Sigmoid colon (tissue), 7 donors: ENCODE measurements at places on chromosomes 2 and 18. TPM values are rescaled to one million over a fixed set of nuclear protein-coding genes. Genes with fewer than 3 reads are reported as not detected.

PROC gene
- total RNA-seq = not detected

EPB41L5 gene
- 22.7 TPM for total RNA-seq

- no peaks in the 10 kb centered on the region for H3K36me3 ChIP-seq
- no peak overlapping the region for H3K27ac ChIP-seq
- peaks cover 6% of the 10 kb centered on the region for H3K4me1 ChIP-seq
- no peak overlapping the region for H3K4me3 ChIP-seq
- H3K27me3 ChIP-seq = no peaks in the 10 kb centered on the region
Observed at GRCh38 chr2:33482518-33482917, 6.1 kb downstream of the RASGRP3 start.

DNA sequence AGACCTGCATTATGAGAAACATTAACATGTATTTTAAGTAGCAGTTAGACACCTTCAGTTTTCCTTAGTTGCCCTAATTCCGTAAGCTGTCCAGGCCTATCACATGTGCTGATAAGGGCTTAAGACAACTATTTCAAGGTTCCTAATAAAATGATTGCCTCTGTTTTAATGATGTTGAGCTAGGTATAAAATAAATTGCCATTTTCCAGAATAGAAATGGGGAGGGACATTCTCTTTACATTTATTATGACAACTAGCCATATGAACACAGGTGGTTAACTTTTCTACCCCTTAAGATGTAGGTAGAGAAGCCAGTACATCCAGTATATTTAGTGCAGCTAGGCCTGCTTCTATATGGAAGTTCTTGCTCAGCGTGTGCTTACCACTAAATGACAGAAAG lies 65.9 kb downstream of the SOCS6 start:
- DNase-seq = no peak
- H3K4me3 ChIP-seq = no peak overlapping the region
- no peaks in the 10 kb centered on the region for H3K4me1 ChIP-seq
- no peak overlapping the region for H3K27ac ChIP-seq
- H3K27me3 ChIP-seq = no peaks in the 10 kb centered on the region

DNA sequence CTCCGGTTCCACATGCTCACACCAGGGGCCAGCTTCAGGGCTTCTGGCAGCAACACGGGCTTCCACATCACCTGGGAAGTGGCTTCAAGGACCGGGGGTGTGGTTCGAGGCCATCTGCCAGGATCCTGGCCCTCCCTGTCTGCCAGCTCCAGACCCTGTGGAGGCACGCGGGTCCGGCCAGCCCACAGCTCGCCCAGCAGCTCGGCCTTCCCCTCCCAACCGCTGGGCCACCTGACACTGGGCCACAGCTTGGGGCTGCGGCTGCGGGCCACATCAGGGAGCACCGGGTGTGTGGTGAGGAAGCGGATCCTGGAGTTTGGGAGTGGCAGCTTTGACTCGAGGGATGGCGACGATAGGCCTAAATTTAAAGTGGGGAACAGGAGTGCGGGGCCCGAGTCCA lies 7.0 kb downstream of the C2orf81 start:
- H3K4me3 ChIP-seq = peak overlapping the region; percentile 72
- H3K27me3 ChIP-seq = no peaks in the 10 kb centered on the region
- H3K36me3 ChIP-seq = no peaks in the 10 kb centered on the region
- H3K4me1 ChIP-seq = peaks cover 23% of the 10 kb centered on the region
